Activated CD4-positive, alpha-beta T cell treated with anti-CD3 and anti-CD28 coated beads, Interleukin-2, amount 10 ng/mL, durations not matched to agents 24 days and 14 days (primary cell): ENCODE measurements at places on chromosomes 7 and 10.

GRCh38 chr7:85074016-85074415 lies 112.8 kb downstream of the SEMA3D start:
- H3K36me3 ChIP-seq: no peaks in the 10 kb centered on the region
- no peak overlapping the region for H3K27ac ChIP-seq
- H3K27me3 ChIP-seq: no peaks in the 10 kb centered on the region
- no peak for DNase-seq

DNA sequence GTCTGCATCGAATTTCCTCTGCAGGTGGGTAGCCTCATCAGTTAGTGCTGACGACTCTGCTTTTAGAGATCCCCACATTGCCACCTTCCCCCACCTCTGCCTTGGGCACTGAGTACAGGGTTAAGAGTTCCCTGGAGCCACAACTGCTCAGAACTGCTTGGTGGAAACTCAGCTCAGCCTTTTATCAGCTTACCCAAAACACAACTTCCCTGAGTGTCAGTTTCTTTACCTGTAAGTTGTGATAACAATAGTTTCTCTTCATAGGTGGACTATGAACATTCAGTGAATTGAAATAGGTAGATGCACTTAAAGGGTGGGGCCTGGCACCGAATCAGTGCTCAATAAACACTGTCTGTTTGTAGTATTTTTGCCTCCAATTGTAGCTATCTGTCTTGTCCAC lies 11.3 kb downstream of the ASB13 start:
- H3K27me3 ChIP-seq: no peaks in the 10 kb centered on the region
- H3K4me3 ChIP-seq: no peak overlapping the region
- H3K36me3 ChIP-seq: peaks cover 1% of the 10 kb centered on the region
- DNase-seq: no peak

DNA sequence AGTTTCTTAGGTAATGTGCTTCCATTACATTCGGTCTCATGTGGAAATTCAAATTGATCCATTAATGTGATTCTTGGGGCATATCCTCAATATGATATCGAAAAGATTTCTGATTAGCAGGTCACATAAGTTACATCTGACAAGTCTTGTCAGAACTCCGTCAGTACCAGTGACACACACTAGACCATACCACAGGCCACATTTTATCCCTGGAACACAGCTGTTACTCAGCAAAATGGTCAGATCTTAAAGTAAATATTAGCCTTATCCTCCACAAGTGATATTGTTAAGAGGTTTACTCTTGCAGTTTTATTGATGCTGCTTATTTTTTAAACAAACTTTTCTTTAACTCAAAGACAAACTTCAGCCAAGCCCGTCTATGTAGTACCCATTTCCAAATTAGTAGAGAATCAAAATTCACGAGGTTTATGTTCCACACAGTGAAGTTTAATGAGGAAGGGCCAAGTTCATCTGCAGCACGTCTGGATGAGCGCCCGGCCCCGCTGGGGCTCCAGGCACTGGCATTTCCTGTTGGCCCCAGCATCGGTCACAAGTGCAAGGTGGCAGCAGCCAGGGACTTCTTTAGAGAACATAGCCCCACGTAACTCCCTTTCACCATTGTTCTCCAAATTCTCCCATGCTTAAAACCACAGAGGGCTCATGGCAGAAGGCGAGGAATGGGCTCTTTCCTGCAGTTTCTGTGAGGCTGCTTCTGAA lies 132.2 kb downstream of the VIPR2 start:
- no peak for DNase-seq
- H3K27me3 ChIP-seq: no peaks in the 10 kb centered on the region
- peaks cover 6% of the 10 kb centered on the region for H3K4me1 ChIP-seq
- no peak overlapping the region for H3K27ac ChIP-seq

GRCh38 chr10:78644550-78644949 lies 424.2 kb upstream of the ZMIZ1 start:
- no peak overlapping the region for H3K4me3 ChIP-seq
- H3K36me3 ChIP-seq: no peaks in the 10 kb centered on the region
- DNase-seq: no peak
- H3K27ac ChIP-seq: no peak overlapping the region

- no peaks in the 10 kb centered on the region for H3K4me1 ChIP-seq
- no peak overlapping the region for H3K4me3 ChIP-seq
- no peak overlapping the region for H3K27ac ChIP-seq
- no peaks in the 10 kb centered on the region for H3K36me3 ChIP-seq
- no peaks in the 10 kb centered on the region for H3K27me3 ChIP-seq
Measured at GRCh38 chr10:36738738-36739431, 386.5 kb upstream of the ANKRD30A start.

GRCh38 chr10:70348228-70348850 lies 34.1 kb downstream of the LRRC20 start:
- DNase-seq: peak; percentile 75
- no peaks in the 10 kb centered on the region for H3K36me3 ChIP-seq
- H3K4me3 ChIP-seq: no peak overlapping the region
- peaks cover 3% of the 10 kb centered on the region for H3K4me1 ChIP-seq

DNA sequence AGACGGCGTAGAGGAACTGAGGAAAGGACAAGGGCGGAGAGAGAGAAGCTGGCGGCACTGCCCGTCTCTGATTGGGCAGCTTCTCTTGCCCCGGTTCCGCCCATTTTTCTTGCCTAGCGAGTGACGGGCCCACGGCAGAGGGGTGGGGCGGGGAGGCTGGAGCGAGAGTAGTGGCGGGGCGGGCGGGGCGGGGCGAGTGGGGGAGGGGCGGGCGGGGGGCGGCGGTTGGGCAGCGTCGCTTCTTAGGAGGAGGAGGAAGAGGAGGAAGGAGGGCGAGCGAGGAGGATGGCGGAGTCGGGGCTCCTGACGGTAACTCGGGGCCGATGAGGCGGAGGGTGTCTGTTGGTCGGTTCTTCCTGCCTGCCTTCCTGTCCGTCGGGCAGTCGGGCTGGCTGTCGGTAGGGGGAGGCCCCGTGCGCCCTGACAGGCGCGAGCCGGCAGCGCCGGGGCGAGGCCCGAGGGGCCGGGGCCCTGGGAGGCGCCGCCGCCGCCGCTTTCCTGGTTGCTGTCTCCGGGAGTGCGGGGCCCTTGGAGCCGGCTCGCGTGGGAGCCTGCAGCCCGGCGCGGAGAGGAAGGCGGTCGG lies at the start of gene SHOC2:
SHOC2 (plus strand) TSS at position 256 of the 583 bp plus-strand sequence. CDS start 44,755 bp downstream, outside the sequence.
- peak within 1 kb of the TSS; percentile 91 for H3K4me3 ChIP-seq
- peaks cover 5% of the 10 kb centered on the region for H3K36me3 ChIP-seq
- peak within 1 kb of the TSS; percentile 99 for H3K27ac ChIP-seq
- H3K4me1 ChIP-seq: peaks cover 40% of the 10 kb centered on the region

GRCh38 chr10:102620138-102620590 lies 24.1 kb upstream of the TRIM8 start:
- no peak overlapping the region for H3K4me3 ChIP-seq
- no peak overlapping the region for H3K27ac ChIP-seq
- H3K4me1 ChIP-seq: peaks cover 5% of the 10 kb centered on the region
- H3K27me3 ChIP-seq: no peaks in the 10 kb centered on the region
- DNase-seq: no peak

DNA sequence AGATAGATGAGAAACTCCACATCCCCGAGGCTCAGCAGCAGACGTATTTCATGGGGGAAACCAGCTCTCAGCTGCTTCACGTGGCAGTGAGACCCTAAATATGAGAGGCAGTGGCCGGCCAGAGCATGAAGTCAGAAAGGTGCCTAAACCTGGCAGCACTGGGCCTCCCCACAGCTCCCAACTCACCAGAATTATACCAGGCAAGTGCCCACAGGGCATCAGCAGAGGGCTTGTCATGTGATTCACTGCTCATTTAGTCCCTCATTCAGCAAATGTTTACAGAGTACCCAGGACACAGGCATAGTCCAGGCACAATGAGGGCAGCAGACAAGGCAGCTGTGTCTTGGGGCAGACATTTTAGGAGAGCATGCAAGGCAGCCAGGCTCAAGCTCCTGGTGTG lies 212.6 kb downstream of the PTPRN2 start:
- no peak overlapping the region for H3K27ac ChIP-seq
- no peaks in the 10 kb centered on the region for H3K27me3 ChIP-seq
- no peak overlapping the region for H3K4me3 ChIP-seq
- DNase-seq: no peak

- no peaks in the 10 kb centered on the region for H3K27me3 ChIP-seq
- H3K4me1 ChIP-seq: peaks cover 18% of the 10 kb centered on the region
Measured at GRCh38 chr7:127591591-127591990, 1.9 kb upstream of the FSCN3 start.

GRCh38 chr7:52940481-52940880 lies 95.0 kb upstream of the POM121L12 start:
- no peaks in the 10 kb centered on the region for H3K36me3 ChIP-seq
- H3K4me1 ChIP-seq: no peaks in the 10 kb centered on the region
- no peak for DNase-seq
- H3K27me3 ChIP-seq: no peaks in the 10 kb centered on the region
- no peak overlapping the region for H3K4me3 ChIP-seq

GRCh38 chr10:63588436-63589167 lies 67.4 kb downstream of the REEP3 start:
- peaks cover 2% of the 10 kb centered on the region for H3K4me1 ChIP-seq
- DNase-seq: no peak
- no peak overlapping the region for H3K4me3 ChIP-seq
- no peak overlapping the region for H3K27ac ChIP-seq

DNA sequence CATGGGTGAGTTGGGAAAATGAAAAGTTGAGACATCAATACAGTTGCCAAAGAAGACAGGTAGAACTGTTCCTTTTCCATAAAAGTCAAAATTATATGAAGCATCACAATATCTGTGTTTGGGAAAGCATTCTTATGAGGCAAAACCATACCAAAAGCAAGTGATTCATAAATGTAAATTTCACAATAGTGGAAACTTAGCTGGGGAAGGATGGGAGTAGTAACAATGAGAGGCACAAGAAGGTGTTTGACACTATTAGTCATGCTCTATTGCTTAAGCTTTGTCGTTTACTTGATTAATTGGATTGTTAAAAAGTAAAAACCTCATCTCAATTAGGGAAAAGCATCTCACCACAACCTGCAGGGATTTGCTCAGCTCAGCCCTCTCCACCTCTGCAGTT lies 240.2 kb downstream of the C7orf25 start:
- no peaks in the 10 kb centered on the region for H3K27me3 ChIP-seq
- no peak overlapping the region for H3K4me3 ChIP-seq
- H3K27ac ChIP-seq: no peak overlapping the region
- no peaks in the 10 kb centered on the region for H3K4me1 ChIP-seq
- DNase-seq: no peak

DNA sequence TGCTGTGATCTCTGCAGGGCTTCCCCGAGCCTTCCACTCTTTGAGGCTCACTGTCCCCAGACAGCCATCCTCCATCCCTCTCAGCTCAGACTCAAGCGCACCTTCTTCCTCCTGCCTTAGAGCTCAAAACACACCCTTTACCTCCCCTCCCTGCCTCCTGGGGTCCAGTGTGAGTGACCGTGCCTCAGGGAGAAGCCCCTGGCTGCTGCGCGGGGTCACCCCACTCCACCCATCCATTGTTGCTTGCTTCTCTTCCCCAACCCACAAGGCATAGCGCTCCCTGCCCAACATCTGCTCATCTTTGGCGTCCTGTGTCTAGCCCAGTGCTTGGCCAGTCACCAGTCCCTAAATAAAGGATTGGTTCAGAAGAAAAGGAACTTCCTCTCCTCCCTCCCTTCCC lies 170.3 kb downstream of the TCERG1L start:
- no peak for DNase-seq
- H3K27ac ChIP-seq: no peak overlapping the region
- H3K4me3 ChIP-seq: no peak overlapping the region

DNA sequence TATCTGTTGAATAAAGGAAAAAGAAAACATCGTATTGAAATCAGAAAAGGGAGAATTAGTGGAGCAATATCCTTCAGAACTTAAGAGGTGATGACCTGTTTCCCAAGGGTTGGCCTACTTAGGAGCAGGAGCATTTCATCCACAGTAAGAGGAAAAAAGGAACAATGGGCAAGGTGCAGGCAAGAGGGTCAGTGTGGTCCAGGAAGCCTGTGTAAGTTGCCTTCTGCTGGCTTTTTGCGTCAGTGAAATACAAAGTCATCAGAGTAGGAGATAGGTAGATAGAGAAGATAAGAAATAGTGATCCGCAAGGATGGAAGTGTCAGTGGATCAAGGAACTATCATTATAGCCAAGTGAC lies 5.4 kb upstream of the ANKRD7 start:
- H3K4me1 ChIP-seq: peaks cover 6% of the 10 kb centered on the region
- no peaks in the 10 kb centered on the region for H3K36me3 ChIP-seq
- DNase-seq: no peak
- peaks cover 30% of the 10 kb centered on the region for H3K27me3 ChIP-seq
- no peak overlapping the region for H3K27ac ChIP-seq
- H3K4me3 ChIP-seq: no peak overlapping the region

GRCh38 chr7:133183969-133184368 lies 68.9 kb upstream of the EXOC4 start:
- no peak overlapping the region for H3K4me3 ChIP-seq
- peaks cover 1% of the 10 kb centered on the region for H3K27me3 ChIP-seq
- no peak for DNase-seq
- no peaks in the 10 kb centered on the region for H3K36me3 ChIP-seq
- no peak overlapping the region for H3K27ac ChIP-seq

DNA sequence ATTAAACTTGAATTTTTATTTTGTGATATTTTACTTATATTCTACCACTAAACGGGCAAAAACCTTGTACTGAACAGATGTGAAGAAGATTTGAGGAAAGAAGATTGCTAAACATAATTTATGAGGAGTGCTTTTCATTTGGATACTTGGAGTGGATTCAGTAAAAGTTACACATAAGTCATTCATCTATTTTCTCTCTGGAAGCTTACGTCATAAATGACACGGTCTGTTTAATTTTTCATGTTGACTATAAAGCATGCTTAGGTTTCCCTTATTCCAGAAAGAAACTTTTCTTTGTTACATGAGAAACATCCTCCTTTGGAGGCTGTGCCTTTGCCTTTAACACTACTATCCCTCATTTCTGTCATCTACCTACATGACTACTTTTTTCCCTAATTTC lies 53.9 kb downstream of the TFEC start:
- no peaks in the 10 kb centered on the region for H3K27me3 ChIP-seq
- H3K4me1 ChIP-seq: no peaks in the 10 kb centered on the region
- H3K4me3 ChIP-seq: no peak overlapping the region
- no peak overlapping the region for H3K27ac ChIP-seq

DNA sequence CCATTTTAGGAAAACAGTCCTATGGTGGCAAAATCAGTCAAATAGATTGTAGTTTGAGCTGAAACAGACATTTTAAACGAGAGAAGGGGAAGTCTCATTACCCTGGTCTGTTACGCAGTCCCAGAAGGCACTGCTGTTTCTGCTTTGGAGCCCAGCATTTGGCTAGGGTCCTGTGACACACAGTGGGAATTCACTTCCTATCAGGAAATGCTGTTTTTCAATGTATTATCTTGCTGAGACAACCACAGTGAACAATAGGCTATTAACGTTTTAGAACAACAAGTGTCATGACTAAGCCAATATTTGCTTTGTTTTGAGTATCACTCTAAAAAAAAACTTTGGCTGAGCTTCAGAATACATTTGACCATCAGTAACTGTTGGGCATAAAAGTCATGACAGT lies 74.1 kb downstream of the ADD3 start:
- peaks cover 17% of the 10 kb centered on the region for H3K36me3 ChIP-seq
- peaks cover 72% of the 10 kb centered on the region for H3K4me1 ChIP-seq
- peak overlapping the region; percentile 89 for H3K27ac ChIP-seq
- peak overlapping the region; percentile 70 for H3K4me3 ChIP-seq
- H3K27me3 ChIP-seq: no peaks in the 10 kb centered on the region
